Stimulated activated CD8-positive, alpha-beta memory T cell treated with anti-CD3 and anti-CD28 coated beads, Interleukin-7, amount 100 ng/mL, for 1 hour (primary cell): ENCODE measurements at places on chromosomes 3 and 15.

GRCh38 chr15:37678124-37678523, 256.3 kb upstream of the TMCO5A start:
- DNase-seq, result no peak

DNA sequence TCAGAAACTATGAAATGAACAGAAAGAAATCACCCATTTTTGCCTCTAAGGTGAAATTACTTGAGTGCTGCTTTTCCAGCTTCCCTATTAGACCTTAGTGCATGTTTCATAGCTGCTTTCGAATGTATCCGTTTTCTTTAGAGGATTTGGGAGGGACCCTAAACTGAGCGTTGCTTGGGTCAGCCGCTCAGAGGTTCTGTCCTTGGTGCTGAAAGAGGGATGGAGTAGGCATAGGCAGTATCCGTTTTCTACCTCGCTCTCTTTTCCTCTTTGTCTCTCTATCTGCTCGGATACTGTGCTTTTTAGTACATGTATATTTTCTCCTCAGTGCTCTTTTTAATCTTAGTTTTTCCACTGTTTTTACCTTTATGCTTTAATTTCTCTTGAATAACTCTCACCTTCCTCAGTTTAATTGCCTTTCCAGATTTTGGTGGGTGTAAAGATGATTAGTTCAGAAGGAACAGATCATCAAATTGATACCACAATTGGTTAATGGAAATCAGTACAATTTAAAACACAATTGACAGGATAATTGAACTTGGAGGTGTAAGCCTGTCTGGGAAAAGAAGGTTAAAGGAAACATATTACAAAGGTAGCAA, at the start of gene DRD3:
Gene DRD3, minus strand, starts transcription at position 283 of the 599 bp plus-strand sequence. CDS start 7,060 bp downstream, outside the sequence.
- DNase-seq, result no peak

DNA sequence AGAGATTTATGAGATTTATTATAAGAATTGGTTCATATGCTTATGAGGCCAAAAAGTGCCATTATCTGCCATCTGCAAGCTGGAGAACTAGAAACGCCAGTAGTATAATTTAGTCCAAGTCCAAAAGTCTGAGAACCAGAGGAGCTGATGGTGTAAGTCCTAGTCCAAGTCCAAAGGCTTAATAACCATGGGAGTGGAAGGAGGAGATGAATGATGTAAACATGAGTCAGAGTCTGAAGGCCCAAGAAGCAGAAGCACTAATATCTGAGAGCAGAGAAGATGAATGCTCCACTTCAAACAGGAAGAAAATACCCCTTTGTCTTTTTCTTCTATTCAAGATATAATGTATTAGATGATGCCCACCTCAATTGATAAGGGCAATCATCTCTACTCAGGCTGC, 185.7 kb downstream of the CGGBP1 start:
- no peak for DNase-seq

DNA sequence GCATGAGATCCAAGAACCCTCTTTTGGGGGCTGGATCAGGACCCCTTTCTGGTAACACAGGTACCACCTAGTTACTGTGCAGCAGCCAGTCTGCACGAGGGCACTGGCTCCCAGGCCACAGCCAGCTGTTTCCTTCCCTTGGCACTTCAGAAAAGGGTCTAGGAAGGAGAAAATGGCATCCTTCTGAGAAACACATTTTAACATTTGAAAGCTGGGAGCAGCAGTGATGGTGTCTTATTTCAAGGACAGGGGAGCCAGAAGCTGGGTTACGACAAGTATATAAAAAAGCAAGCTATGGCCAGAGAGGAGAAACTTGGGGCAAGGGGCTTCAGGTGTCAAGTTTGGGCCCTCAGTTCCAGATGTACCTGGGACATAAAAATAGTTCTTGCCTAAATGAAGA, 282.8 kb downstream of the CTNNB1 start:
- no peak for DNase-seq

- DNase-seq, result no peak
These were observed 21.4 kb upstream of the DPH6 start for GRCh38 chr15:35567392-35567791.

DNA sequence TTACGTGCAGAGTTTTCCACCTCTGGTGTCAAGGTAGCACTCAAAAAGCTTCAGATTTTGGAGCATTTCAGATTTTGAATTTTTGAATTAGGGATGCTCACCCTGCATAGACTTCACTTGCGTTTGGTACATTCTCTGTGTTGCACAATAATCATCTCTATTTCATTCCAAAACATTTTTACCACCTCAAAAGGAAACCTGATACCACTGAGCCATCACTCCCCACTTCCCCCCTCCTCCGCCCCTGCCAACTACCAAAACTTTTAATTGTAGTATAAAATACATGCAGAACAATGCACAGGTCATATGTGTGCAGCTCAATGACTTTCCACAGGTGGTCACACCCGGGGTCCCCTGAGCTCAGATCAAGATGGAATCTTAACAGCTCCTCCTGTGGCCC, 208.8 kb downstream of the SV2B start:
- no peak for DNase-seq

DNA sequence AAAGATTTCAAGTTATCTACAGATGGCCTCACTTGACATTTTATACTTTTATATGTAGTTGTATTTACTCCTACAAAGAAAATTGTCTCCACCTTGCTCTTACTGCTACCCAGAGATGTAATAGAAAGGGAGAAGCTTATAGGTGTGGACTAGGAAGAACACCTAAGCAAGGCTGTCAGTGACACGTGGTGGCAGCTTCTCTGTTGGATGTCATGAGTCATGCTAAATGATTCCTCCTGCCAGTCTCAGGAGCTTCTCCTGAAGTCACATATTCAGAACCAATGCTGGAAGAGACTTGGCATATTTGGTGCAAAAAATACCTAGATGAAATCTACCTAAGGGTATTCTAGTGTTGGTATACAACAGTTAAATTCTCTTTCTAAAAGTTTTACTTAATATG, 184.7 kb downstream of the LRRC3B start:
- no peak for DNase-seq

GRCh38 chr15:53670701-53671100, 88.8 kb downstream of the WDR72 start:
- no peak for DNase-seq

- DNase-seq, result no peak
These were observed 13.7 kb downstream of the CTDSPL2 start for GRCh38 chr15:44441095-44441501.

DNA sequence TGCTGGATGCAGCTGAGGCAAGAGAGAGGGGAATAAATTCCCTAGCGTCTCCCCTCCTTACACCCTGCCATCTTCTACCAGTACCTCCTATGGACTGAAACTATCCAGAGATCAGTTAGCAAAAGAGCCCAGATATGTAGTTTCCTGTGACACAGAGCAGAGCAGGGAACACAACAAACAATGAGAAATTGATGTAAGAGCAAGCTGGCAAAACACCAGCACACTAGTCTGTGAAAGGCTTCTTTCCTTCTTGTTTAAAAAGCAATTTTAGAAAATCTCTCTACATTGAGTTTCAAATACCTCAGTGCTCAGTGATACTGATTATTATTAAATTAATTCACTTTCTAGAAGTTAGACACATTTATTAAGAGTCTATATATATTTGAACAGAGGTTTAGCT, 215.6 kb upstream of the AZI2 start:
- DNase-seq, result no peak

DNA sequence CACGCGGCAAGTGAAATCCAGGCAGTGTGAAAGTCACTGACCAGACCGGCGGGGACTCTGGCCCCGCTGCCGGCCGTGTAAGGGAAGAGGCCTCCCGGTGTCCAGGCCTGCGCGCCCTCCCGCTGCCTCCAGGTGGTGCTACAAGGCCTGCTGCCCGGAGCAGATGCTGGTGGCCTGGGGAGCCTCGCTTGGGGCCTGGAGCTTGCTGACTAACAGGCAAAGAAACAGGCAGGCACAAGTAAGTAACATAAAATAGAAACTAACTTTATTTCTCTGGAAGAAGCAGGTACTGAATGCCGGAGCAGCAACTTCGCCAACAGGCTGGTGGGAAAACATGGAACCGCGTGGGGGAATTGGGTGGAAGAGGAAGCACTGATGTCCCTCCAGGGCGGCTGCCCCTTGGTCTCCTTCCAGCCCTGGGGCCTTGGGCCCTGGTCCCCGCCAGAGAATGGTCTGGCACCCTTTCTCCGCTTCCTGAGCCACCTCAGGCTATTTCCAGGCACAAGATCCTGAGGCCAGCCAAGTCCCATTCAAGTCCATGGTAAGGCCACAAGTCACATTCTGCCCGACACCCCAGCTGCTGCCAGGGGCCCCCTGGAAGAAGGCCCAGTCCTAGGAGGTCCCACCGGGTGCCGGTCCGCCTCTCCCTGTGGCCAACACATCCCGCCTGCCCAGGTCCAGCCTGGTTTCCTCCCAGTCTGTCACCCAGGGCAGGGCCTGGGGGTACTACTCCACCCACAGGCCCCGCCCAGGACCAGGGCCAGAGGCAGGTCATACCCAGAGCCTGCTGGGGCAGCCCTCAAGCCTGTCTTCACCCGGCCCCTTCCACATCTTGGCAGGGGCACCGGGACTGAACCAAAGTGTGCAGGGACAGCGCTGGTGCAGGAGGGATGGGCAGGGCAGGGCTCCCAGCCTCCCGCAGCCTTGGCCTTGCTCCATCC, 45.0 kb downstream of the TNK2 start:
- peak; percentile 11 for DNase-seq

DNA sequence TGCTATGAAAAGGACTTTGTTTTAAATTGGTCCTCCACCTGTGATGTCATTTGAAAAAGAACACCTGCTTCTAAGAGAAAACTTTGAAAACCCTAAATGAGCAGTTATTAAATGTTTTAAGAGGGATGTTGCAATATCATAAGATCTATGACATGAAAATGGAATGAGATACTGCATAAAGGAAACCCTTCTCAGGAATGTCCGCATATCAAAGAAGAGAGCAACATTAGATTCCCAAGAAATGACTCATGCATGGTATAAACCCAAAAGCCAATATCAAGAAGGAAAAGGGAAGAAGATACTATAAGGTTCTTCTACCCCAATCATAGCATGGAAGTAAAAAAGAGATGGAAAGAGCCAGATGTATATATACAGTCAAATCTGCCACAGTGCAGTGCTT, 627.5 kb upstream of the LMCD1 start:
- no peak for DNase-seq

DNA sequence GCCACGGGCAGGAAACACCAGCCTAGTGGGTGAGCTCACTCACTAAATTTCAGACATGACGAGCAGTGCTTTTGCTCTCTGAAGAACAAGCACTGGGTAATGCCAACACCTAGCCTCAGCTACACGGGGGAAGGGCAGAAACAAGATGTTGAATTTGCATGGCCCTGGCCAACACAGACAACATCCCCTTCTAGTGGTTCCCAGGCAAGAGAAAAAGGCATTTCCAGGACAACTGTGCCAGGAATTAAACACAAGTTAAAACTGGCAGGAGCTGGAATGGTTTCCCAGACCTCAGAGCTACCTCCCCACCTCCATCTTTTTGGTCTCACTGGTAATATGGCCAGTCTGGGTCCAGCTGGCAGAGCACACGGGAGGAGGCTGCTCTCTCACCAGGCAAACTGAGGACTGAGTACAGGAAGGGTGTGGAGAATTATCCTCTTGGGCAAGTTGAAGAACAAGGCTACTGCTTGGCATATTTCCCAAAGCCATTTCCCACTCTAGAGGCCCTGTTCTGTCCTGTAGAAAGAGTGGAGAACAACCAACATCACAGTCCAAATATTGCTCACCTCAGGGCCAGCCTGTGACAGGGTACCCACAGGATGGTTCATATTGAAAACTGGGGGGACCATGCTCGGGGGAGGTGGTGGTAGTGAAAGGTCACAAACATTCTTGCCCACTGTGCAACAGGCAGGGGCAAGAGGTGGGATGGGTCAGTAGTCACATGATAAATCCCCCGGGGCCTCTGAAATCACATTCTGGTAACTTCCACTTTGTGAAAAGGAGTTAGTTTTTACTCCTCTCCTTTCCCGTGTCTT, 26.5 kb downstream of the TSPAN3 start:
- DNase-seq, result no peak

DNA sequence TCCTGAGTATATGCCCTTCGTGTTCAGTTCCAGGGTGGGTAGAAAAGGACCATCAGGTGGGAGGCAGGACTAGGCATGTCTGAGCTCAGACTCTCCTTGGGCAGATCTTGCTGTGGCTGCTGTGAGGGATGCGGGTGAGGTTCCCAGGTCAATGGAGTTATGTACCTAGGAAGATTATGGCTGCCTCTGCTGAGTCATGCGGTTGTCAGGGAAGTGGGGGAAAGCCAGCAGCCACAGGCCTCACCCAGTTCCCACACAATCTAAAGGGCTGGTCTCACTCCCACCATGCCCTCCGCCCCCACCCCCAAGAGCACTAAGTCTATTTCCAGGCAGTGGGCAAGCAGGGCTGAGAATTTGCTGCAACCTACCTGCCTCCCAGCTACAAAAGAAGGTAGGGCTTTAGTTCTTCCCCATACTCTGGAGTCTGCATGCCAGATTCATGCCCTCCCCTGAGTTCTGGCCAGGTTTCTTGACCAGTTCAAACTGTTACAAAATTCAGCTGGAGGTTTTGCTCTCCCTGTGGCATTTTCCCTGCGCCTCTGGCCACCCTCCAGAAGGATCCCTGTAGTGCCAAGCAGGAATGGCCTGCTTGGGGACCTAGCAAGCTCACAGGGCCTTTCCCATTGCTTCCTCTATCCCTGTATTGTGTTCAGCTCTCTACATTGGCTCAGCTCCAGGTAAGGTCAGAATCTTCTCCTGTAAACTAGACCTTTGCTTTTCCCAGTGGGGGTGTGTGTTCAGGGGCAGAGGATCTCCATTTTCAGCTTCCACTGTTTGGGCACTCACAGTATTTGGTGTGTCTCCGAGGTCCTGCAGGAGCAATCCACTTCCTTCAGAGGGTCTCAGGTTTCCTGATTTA, 12.7 kb upstream of the TMCO5A start:
- DNase-seq, result no peak

DNA sequence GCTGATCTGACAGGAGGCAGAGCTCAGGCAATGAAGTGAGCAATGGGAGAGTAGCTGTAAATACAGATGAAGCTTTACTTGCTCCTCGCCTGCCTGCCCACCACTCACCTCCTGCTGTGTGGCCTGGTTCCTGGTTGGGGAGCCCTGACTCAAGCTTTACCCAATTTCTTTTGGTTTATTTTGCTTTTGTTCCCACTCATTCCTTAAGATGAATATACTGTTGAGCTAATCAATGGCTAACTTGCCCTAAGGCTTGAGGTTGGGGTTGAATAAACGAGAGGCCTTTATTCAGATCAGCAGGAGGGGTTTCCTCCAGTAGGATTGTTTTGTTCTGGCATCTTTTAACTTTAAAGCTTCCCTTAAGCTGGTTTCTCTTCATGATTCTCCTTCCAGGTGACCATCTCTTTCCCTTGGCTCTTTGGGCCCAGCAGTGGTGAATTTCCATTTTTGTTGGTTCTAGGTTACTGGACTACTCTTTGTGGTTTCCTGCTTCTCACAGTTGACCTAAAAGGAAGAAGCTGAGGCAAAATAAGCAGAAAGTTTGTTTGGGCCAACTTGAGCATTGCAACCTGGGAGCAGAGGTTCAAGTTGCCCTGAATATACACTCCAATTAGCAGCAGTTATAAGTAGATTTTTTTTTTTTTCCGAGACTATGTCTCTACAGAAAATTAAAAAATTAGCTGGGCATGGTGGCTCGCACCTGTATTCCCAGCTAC, 44.4 kb downstream of the STARD9 start:
- DNase-seq, result no peak

GRCh38 chr3:71813073-71813472, 28.1 kb upstream of the PROK2 start:
- DNase-seq, result no peak

- DNase-seq, result no peak
These were observed 13.8 kb upstream of the SCG3 start for GRCh38 chr15:51667478-51667877.

- DNase-seq, result no peak
These were observed 190.2 kb downstream of the RORA start for GRCh38 chr15:61038910-61039309.

GRCh38 chr3:11634081-11634635, 9.6 kb downstream of the VGLL4 start:
- no peak for DNase-seq

- no peak for DNase-seq
These were observed 54.4 kb downstream of the TPRA1 start for GRCh38 chr3:127535901-127536829.
